NCI-H226 (cell line): ENCODE measurements at places on chromosomes 4 and X.

- peak; percentile 58 for DNase-seq
Measured at GRCh38 chr4:90318193-90318592, 191.0 kb downstream of the CCSER1 start.

GRCh38 chrX:141467442-141467841 lies 117.1 kb downstream of the SPANXA1 start:
- DNase-seq = no peak

GRCh38 chr4:7944599-7945220 lies 5.0 kb upstream of the AFAP1 start:
- no peak for DNase-seq

DNA sequence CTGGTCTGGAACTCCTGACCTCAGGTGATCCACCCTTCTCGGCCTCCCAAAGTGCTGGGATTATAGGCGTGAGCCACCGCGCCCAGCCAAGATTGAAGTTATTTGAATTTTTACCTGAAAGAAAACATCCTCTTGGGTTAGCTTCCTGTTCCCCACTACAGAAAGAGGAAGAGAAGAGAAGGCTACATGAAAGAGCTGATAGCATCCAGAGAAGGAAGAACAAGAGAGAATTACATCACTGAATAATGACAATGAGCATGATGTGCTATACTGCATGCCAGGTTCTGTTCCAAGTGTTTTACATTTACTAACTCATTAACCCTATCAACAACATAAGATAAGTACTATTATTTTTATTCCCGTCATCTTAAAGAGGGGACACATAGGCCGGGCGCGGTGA lies 11.5 kb upstream of the TBC1D1 start:
- no peak for DNase-seq

DNA sequence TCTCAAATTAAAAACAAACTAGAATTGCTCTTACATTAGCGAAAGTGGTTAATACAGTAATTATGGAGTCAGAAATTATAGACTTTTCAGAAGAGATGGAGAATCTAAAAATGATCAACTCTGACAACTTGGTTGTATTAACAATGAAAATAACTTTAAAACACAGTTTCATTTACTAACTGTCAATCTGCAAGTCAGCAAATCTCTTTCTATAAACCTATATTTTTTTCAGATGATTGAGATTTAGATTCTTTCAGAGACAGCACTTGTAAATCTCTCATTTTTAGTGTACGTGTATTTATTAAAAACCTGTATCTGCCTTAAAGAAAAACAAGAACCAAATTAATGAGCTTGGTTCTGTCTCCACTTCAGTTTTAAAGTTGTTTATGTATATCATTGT lies 311.4 kb downstream of the EPHA5 start:
- DNase-seq = no peak

DNA sequence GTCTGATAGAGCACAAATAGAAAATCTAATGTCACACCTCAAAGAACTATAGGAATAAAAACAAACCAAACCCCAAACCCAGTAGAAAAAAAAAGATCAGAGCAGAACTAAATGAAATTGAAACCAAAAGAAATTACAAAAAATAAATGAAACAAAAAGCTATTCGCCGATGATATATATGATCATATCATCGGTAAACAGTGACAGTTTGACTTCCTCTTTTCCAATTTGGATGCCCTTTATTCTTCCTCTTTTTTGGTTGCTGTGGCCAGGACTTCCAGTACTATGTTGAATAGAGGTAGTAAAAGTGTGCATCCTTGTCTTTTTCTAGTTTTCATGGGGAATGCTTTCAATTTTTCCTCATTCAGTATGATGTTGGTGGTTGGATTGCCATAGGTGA lies 215.3 kb upstream of the AR start:
- DNase-seq = no peak

- DNase-seq = peak; percentile 12
Measured at GRCh38 chr4:13168326-13168725, 315.8 kb downstream of the RAB28 start.

- DNase-seq = no peak
Measured at GRCh38 chrX:11768039-11768438, 10.0 kb downstream of the MSL3 start.

DNA sequence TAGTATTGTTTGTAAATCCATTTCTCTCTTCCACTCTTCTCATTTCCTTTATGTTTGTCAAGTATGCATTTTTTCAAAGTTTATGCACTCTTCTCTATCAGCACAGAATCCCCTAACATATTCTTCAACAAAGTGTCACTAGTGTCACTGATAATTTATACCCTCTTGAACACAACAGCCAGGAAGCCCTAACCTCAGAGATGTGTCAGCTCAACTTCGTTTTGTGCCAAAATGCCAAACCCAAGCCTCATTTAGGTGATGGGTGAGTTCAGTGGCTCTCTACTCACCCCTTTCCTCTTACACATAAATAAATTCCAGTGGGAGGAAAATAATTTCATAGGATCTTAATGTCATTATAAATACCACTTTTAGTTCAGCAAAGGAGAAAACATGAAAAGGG lies 22.4 kb upstream of the P2RY10 start:
- no peak for DNase-seq

DNA sequence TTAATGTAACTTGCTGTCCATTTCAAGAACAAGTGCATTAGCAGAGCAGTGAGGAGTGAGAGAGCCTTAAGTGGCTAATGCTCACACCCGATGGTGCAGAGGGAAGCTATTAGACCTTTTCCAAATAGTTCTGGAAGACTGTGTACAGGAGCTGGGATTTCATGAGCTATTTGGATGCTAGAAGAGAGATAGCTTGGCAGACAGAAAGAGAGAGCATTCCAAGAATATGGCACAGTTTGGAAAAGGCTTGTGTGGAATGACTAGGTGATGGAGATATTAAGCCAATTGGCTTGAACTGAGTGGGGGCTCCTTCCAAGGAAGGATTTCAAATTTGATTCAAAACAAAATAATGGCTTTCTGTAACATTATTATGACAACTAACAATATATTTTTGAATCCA lies 1097.2 kb upstream of the TENM3 start:
- DNase-seq = no peak

DNA sequence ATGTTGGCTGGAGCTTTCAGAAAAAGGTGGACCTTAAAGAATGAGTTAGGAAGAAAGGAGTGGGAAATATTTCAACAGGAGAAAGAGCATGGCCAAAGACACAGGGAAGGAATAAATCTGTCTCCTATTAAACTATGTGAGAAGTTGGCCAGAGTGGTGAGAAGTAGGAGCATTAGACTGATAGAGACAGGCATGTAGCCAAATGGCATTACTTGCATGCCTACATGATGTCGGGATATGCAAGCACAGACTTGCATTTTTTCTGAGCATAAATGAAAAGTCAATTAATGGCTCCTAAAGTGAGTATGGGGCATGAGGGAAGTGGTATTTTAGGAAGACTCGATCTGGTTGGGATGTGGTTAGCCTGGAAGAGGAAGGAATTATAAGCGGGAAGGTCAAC lies 279.6 kb upstream of the PITX2 start:
- DNase-seq = peak; percentile 56

DNA sequence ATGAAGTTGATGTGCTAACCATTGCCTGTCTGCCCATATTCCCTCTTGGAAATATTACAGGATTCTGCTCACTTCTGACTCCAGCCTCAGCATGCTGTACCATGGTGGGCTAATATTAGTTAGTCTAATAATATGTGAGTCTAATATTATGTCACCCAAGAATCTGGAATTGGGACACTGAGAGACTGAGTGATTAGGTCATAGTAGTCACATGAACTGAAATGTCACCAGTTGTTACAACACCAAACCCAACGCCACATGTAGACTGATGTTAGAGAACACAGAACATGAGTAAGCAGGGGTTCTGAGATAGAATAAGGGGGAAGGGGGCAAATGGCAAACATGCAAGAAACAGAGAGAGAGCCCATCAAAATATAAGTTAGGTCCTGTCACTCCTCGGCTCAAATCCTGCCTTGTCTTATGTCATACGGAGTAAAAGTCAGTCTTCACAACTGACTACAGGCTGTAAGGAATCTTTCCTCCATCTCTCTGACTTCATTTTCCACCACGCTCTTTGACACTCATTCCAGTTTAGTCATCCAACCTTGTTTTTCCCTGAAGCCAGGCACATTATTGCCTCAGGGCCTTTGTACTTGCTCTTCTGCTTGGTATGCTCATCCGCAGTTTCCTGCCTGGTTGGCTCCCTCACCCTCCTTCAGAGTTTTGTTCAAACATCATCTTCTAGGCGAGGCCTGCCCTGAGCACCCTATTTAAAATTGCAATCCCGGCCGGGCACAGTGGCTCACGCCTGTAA lies 9.6 kb upstream of the SLAIN2 start:
- DNase-seq = peak; percentile 68

DNA sequence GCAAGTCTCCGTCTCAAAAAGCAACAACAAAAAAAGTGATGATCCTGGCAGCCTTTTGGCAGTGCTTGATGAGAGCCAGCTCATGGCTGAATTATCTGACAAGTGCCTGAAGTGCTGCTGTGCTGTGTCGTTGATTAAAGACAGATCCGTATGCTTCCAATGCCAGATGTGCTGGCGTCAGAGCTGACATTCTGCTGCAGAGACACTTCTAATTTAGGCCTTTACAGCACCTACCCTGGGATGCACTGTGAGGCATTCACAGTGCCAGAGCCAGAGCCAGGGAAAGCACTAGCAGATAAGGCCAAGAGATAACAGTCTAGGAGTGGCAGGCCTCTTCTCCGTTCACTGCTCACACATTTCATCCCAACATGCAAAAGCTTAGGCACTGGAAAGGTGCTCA lies 995.5 kb downstream of the RAB28 start:
- no peak for DNase-seq
